ENCODE measurements at places on chromosomes 5 and 9.

GRCh38 chr5:150161242-150162141 lies 5.1 kb upstream of the CDX1 start:
- peak; percentile 82 for DNase-seq

GRCh38 chr9:133445293-133445969 lies 14.3 kb upstream of the CACFD1 start:
- no peak for DNase-seq

GRCh38 chr9:5953743-5954707 lies 61.4 kb downstream of the RANBP6 start:
- DNase-seq = no peak

DNA sequence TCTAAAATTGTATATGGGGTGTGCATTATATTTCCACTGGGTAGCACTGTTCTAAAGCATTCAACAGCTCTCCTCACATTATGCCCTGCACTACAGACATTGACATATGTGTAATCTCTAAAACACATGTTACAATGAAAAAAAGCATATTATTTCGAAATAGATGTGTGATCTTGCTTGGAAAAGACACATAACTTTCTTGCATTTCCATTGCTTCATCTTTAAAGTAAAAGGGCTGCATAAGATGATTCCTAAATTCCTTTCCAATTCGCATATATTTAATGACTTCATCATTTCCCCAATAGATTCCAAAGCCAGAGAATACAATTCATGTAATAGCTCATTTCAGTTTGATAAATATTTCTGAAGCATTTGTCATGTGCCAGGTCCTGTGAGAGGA lies 566.9 kb downstream of the PDE4D start:
- DNase-seq = no peak

- no peak for DNase-seq
Measured at GRCh38 chr9:36717276-36717675, 144.6 kb downstream of the MELK start.

- no peak for DNase-seq
Measured at GRCh38 chr9:19648672-19649071, 140.2 kb downstream of the SLC24A2 start.

- DNase-seq = no peak
Measured at GRCh38 chr5:180370861-180371641, 17.9 kb upstream of the GFPT2 start.

GRCh38 chr5:100560860-100561259 lies 25.7 kb downstream of the FAM174A start:
- no peak for DNase-seq

DNA sequence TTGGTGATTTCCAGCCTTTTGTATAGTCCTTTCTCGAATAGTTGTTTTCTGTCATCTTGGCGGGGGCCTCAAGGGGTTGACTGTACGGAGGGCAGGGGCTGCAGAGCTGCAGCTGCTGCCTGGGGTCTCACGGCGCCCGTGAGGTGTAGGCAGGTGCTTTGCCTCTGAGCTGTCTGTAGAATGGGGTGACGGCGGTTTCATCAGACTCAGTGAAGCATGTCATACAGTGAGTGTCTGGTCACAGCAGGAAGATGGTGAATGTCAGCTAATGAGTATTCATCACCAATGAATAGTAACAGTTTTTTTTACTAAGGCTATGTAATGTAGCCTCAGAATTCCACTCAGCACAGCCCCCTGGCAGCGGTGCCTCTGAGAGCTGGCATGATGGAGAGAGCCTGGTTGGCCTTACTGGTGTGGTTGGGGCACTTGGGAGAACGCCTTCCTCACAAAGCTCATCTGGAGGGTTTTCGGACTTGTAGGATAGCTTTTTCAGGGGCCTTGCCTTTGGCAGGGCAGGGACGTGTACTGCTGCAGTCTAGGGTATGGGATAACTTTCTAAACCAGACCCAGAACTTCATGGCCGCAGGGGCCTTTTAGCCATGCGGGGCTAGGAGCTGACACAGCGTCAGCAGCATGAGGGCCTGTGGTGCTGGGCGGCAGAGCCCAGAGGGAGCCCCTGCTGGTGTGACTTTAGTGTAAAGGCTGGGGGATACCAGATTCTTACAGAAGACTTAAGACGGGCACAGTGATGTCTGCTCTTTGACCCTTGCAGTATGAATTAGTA lies 15.0 kb downstream of the TENT4A start:
- DNase-seq = no peak

DNA sequence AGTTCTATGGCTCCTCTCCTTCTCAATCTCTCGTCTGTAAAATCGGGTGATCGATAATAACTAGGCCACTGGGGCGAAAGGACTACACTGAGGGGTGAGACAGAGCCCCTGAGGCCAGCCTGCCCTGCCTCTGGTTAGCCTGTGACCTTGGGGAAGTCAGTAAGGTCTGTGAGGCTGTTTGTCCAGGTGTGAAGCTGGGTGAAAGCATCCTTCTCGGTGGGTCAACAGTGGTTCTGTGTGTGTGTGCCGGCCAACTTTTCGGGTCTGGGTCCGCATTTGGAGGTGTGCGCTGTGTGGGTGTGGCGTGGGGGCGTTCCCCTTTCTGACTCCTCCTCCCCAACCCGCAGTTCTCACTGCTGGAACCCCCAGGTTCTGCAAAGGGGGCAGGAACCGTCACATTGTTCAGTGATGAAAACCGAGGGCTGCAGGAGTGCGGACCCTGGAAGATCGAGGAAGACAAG lies 5.0 kb upstream of the RNF44 start:
- peak; percentile 46 for DNase-seq

- no peak for DNase-seq
Measured at GRCh38 chr9:93463638-93464248, 10.4 kb upstream of the FAM120AOS start.

DNA sequence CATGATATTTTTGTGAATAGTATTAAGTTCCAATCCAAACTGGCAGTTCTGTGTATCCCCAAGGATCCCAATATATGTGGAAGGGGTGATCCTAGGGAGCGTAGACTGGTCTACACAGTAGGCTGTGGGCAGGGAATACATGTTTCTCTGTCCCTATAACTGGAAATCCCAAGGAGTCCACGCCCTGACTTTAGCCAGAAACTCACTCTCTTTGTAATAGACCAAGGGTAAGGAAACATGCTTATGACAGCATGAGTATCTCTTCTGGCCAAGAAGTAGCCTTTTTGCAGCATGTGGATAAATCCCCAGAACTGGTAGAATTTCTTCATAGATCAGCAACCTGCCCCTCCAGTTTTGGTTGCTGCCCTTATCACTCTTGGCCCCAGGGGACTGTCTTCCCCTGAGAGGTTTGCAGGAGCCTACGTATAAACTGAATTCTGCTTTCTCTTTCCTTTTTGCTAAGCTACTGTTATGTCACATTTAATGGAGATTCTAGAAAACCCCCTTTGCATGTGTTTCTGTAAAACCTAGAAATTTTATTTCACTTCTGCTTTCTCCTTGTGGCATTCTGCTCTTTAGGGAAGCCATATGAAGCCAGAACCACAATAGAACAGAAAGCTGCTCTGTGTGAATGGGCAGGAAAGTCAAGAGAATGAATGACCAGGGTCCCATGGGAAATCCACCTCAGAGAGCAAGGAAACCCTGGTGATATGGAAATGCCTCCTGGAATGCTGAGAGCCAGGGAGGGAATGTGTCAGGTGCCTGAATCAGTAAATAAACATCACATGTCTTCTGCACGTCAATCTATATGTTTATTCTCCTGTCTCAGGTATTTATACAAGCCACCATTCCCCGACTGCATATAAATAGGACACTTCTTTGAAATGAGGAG lies 3.5 kb downstream of the IFNA2 start:
- DNase-seq = no peak

DNA sequence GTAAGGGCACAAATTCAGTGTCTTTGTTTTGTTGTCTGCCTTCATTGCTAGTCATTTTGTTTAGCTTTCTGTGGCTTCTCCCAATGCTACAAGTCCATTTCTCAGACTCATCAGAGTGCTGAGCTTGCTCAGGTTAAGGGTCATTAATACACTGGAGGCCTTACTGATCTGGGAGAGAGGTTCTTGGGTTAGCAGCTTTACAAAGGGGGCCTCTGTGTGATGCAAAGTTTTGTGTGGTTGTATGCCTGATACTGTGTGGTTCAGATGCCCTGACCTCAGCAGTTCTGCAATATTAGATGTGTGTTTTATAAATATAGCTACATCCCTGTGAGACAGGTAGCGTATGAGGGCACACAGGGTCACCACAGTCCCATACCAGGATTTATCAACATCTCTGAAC lies 34.8 kb upstream of the SMARCA2 start:
- no peak for DNase-seq

GRCh38 chr5:34563931-34564709 lies 92.0 kb upstream of the RAI14 start:
- DNase-seq = no peak

GRCh38 chr5:150659360-150660107 lies 1.5 kb upstream of the MYOZ3 start:
- no peak for DNase-seq

GRCh38 chr5:170338933-170339779 lies 41.6 kb upstream of the LCP2 start:
- peak; percentile 46 for DNase-seq

GRCh38 chr5:132053483-132053882 lies 7.0 kb upstream of the IL3 start:
- no peak for DNase-seq

DNA sequence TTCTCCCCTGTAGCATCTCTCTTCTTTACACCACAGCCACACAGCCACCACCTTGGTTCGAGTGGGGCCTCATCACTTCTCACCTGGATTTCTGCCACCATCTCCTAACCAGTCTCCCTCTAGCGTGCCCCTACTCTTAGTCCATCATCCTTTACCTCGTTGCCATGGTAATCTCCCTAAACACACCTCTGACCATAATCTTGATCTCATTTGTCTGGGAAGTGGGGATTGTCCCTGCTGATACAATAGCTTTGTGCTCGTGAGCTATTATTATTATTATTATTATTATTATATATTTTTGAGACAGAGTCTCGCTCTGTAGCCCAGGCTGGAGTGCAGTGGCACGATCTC lies 76.5 kb upstream of the HSPA9 start:
- no peak for DNase-seq

DNA sequence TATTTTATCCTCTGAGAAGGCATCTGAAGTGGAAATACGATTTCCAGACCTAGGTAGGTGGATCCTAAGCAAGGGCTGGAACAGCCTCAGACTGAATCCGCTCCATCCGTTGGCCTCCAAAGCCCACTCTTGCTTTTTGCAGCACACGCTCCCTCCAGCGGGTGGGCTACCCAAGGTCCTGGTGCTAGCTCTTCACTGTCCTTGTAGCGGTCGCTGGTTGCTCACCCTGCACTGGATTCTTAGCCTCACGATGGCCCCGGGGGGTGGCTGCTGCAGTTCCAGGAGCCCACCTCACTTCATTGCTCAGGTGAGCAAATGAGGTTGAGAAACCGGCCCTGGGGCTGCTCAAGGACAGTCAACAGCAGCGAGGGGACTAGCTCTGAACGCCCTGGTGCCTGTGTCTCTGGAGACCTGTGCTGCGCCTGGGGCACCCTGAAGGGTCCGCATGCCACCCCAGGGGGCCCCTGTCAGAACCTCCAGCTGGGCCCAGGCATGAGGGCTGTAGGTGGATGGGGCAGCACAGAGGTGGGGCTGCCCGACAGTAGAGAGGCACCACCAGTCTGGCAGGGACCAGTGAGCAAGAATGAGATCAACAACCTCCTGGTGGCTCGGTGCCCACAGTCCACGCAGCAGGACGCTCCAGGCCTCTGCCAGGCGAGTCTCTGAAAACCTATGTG lies 4.3 kb downstream of the MGAT4B start:
- no peak for DNase-seq

- no peak for DNase-seq
Measured at GRCh38 chr9:107471552-107471951, 18.0 kb downstream of the KLF4 start.

- DNase-seq = no peak
Measured at GRCh38 chr5:932151-932627, 39.5 kb downstream of the TRIP13 start.

Data from stimulated activated CD4-positive, alpha-beta T cell treated with anti-CD3 and anti-CD28 coated beads, Interleukin-2, amount 100 ng/mL, for 48 hours (primary cell).